ENCODE measurements at places on chromosomes 3 and 15.

- DNase-seq, result peak; percentile 62
Observed at GRCh38 chr15:90868261-90868689, at the start of gene FURIN. Gene FURIN, plus strand, starts transcription at chr15:90868588. Its CDS starts 7,153 bp downstream, at chr15:90875741.

DNA sequence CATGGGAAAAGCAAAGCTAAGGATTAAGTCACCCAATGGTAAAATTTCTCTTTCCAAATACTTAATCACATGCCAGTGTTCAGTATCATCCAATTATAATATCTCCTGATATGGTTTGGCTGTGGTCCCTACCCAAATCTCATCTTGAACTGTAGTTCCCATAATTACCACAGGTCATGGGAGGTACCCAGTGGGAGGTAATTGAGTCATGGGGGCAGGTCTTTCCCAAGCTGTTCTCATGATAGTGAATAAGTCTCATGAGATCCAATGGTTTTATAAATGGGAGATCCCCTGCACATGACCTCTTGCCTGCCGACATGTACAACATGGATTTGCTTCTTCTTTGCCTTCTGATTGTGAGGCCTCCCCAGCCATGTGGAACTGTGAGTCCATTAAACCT is 26.1 kb upstream of the NMB start:
- no peak for DNase-seq

DNA sequence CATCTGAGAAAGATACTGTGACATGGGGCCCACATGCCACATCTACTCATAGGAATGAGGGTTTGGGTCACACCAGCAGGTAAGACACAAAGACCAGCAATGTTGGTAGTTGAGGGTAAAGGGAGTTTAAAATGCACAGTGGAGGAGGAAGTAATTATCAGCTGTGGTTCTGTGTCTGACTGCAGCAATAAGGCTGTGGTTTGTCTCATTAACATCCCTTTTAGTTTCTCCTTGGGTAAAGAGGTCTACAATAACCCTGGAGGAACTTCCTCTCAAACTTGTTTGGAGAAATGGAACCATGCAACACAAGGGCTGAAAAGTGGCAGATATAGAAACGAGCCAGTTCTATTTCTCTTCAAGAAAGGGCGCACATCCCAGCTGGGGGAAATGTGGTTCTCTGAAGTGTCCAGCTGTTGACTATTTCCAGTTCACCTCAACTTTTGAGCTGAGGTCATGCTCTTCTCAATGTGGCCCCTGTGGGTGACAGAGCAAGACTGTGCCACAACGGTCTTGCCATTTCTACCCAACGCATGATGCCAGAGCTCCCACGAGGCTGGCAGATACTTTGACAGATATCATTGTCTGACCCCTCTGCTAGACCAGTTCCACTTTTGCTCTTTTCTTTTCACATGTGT is 234.3 kb downstream of the SQOR start:
- DNase-seq, result no peak

DNA sequence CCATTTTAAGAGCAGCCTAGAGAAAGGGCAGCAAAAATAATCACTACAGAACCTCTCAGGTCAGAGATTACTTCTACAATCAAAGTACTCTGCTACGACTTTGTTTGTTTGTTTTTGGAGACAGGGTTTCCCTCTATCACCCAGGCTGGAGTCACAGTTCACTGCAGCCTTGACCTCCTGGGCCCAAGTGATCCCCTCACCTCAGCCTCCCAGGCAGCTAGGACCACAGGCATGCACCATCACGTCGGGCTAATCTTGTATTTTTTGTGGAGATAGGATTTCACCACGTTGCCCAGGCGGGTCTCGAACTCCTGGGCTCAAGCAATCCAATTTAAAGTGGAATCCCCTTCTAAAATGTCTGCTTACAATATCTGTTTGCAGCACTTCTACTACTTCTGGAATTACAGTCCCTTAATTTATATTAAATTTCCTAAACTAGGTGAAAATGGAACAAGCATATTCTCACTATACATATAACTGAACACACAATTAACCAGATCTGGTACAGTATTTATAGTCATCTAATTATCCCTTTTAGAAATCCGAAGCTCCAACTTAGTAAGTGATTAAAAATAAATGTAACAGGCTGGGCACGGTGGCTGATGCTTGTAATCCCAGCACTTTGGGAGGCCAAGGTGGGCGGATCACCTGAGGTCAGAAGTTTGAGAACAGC is 4.4 kb downstream of the UACA start:
- DNase-seq, result no peak

DNA sequence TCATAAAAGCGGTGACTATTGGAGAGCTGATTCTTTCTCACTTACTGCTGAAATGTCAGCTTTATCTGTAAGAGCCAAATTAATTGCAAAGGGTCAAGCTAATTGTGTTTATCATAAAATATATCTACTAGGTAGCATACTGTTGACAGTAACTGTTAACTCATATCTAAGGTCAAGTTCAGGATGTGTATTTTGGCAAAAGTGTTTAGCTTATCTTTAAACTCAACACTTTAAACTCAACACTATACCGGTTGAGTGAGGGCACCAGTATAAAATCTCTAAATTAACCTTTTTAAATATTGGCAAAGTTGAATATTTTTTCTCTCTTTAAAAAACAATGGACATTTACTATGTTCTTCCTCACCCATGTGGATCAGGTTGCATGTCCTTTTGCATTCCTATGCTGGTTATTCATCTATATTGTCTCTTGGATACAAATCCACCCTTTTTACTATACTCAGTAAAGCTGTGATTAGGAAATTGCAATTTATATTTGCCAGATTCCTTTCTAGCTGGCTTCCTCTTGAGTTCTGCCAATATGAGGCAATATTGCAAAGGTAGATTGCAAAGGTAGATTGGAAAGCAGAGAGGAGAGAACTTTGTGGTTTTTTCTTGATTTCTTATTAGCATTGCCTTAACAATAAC is 344.6 kb upstream of the DCBLD2 start:
- no peak for DNase-seq

DNA sequence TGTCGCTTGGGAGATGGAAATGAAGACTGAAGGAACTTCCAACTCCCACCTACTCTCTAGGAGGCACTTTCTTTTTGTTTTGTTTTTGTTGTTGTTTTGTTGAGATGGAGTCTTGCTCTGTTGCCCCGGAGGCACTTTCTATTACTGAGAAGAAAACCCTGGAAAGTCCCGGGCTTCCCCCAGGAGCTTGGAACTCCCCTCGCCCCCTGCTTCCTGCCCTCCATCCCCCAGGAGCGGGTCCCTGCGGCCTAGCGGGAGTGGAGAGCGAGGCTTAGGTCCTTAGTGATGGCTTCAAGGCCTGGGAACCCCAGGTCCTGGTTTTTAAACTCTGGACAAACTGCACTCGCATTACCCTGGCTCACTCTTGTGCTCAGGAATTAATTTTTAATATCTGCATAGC is 195.7 kb downstream of the OCA2 start:
- DNase-seq, result no peak
